ENCODE measurements at places on chromosomes 5 and 9.

- no peak for DNase-seq
These were observed 830.3 kb downstream of the BRINP1 start for GRCh38 chr9:118538959-118539358.

- peak; percentile 70 for DNase-seq
These were observed at the start of gene FER for GRCh38 chr5:108747774-108748400. FER (plus strand) TSS chr5:108747897; CDS start chr5:108798183, 50,286 bp downstream.

DNA sequence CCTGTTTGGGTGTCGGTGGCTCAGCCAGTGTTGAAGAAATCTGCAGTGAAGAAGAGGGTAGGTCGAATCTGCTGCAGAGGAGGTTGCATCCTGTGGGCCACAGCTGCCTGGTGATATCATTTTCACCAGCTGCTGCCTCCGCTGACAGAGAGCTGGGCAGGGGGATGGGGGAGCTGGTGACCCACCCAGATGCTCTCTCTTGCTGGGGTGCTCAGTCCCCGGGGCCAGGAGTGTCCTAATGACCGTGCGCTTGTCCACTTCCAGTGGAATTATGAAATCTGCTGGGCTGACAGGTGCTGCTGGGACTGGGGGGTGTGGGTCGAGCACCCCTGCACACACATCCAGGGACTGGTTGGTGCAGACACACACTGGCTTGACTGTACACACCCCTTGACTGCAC is 83.2 kb upstream of the IRX4 start:
- no peak for DNase-seq

- DNase-seq, result no peak
These were observed 450.0 kb downstream of the CCDC171 start for GRCh38 chr9:16002816-16003215.

GRCh38 chr5:127830829-127831598 is 127.8 kb downstream of the CCDC192 start:
- DNase-seq, result no peak

GRCh38 chr5:80198399-80198798 is 57.4 kb downstream of the SERINC5 start:
- no peak for DNase-seq

All from GM12864 (cell line).